ENCODE measurements at places on chromosomes 7 and 10.

- no peak for DNase-seq
Measured at GRCh38 chr7:31939076-31939475, 131.1 kb downstream of the PDE1C start.

GRCh38 chr7:55970561-55970960 lies 6.2 kb downstream of the NIPSNAP2 start:
- no peak for DNase-seq

DNA sequence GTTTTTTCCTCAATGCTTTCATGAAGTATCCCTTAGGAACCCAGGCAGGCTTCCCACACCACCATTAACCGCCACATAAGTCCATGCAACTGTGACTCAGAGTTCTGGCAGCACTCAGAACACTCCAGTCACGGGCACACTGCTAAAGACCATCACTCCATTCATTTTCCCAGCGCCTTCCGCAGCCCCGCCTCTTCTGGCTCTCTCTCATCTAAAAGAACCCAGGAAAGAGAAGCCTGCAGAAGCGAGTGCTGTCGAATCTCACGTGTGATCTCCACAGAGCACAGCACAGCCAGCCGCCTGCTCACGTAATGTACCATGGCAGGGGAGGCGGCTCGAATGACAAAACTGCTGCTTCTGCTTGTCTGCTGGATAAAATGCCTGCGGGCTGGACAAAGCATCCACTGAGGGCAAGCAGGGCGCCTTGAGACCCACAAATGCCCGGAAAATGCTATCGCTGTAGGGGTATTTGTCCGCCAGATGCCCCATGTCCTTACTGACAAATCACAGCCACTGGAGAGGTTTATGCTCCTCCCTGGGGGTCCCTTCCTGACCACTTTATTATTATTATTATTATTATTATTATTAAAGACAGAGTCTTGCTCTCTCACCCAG lies 1.8 kb downstream of the PSMG3 start:
- no peak for DNase-seq

- DNase-seq = no peak
Measured at GRCh38 chr7:128974241-128974934, 36.7 kb downstream of the IRF5 start.

GRCh38 chr10:18501629-18502028 lies 149.8 kb downstream of the NSUN6 start:
- DNase-seq = no peak

GRCh38 chr10:100739517-100740368 lies 5.6 kb upstream of the PAX2 start:
- DNase-seq = no peak

GRCh38 chr7:30068117-30068516 lies 39.9 kb downstream of the PLEKHA8 start:
- no peak for DNase-seq

GRCh38 chr10:60717852-60718251 lies 60.4 kb upstream of the CDK1 start:
- DNase-seq = no peak

DNA sequence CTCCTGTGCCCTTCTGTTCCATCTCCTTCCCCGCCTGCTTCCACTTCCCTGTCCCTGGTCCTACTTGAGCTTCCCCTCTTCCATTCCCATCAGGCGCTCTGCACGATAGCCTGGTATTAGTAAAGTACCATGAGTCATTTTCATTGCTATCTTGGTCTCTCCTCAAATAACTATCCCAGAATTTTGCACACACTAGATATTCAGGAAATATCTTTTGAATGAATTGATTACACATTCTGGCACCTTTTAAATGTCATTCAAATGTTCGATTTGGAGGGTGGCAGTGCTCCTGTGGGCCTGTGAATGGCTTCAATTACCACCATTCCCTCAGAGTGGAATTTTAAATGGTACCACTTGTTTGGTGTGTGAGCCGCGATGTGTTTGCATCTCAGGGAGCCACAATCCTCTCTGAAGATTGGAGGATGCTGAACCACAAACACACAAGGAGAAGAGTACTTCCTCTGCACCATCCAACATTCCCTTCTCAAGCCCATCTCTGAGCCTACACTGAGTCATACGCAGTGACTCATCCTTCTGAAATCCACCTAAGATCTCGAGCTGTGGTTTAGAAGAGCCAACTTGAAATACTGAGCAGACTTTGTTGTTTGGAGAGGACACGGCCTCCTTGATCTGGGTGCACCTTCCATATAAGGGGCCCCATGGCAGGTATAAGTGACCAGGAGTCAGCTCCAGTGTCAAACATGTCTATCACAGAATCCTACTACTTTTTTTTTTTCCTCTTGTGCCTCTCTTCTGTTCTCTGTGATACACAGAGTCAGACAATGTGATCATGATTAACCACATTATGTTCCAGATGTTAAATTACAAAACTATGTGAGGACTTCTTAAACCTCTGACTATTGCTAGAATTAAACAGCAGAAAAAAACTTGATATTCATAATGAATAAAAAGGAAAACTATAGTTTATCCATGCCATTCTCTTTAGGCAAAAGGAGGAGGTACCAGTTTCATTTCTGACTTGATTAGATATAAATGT lies 81.9 kb downstream of the BMPER start:
- DNase-seq = no peak

DNA sequence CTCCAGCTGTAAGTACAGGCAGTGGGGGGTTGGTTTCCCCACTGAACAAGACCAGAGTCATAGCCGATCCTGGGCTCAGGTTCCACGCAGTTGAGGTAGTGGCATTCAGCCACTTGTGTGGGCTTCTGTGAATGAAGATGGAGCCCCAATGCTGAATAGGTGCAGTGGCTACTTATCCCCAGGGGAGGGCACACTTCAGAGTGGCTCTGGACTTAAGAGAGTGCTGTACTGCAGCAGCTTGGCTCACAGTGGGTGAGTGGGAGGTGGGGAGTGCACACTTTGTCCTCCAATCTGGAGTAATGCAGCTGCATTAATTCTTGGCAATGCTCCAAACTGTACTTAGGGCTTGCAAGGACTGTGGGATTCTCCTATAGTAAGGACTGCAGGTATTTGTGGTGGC lies 81.9 kb downstream of the BUB3 start:
- no peak for DNase-seq

- DNase-seq = no peak
Measured at GRCh38 chr10:21217748-21218367, 307.6 kb downstream of the SKIDA1 start.

DNA sequence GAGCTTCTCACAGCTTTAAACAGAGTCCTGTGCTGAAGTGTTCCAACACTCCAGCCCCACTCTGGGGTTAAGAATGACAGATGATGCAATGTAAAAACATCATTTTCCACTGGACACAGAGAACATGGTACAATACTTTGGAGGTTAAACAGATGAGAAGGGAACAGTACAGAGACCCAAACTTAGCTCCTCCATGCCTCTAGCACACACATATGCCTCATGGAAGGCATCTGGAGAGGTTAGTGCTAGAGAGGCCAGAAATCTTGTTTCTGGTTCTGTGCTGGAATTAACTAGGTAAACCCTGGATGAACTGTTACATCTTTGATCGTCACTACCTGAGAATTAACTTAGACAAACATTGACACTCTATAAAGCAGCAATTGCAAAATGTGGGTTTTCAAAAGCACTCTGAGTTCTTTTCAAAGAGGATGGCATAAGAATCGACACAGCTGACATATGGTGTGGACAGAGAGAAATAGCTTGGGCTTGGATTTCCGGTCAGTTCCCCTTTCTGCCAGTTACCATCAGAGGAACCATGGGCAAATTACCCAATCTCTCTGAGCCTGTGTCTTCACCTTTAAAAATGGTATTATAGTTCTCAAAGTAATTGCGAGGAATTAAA lies 81.9 kb downstream of the KCNMA1 start:
- DNase-seq = no peak

DNA sequence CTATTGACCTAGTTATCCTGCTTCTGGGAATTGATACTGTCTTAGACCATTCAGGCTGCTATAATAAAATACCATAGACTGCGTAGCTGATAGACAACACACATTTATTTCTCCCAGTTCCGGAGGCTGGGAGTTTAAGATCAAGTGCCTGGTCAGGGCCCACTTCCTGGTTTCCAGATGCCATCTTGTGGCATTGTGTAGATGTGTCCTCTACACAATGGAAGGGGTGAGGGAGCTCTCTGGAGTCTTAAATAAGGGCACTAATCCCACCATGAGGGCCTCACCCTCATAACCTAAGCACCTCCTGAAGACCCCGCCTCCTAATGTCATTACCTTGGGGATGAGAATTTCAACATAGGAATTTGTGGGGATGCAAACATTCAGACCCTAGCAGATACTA lies 62.4 kb downstream of the SLC35B4 start:
- DNase-seq = no peak

GRCh38 chr7:51666751-51667150 lies 350.1 kb upstream of the COBL start:
- DNase-seq = no peak

- DNase-seq = no peak
Measured at GRCh38 chr10:3816995-3817394, 32.0 kb upstream of the KLF6 start.

DNA sequence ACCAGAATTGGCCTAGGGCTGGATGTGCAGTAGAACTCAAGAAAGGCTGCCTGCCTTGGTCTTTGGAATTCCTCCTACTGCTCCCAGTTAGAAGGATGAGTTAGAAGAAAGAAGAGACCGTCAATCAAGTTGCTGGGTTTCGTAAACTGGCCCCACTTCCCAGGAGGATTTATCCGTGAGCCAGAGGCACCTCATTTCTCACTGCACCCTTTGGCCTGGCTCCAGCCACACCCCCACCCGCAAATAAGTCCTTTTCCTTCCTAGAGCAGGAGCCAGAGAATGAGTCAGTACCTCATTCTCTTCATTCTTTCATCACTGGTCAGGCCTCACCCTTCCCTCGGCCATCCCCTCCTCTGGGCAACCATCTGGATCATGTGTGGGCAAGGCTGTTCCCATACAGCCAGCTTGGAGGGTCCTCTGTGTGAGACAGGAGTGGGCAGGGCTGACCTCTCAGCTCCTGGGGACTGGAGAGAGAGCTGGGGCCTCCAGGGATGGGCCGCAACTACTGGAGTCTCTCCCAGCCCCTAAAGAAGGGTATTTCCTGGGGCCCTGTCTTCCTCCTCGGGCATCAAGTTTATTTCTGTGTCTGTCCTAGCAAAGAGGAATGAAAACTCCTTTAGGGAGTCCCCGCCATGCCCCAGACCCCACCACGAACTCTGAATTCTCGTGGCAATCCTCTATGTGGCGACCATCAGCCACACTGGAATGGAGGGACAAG lies 87.2 kb upstream of the DUSP5 start:
- no peak for DNase-seq

DNA sequence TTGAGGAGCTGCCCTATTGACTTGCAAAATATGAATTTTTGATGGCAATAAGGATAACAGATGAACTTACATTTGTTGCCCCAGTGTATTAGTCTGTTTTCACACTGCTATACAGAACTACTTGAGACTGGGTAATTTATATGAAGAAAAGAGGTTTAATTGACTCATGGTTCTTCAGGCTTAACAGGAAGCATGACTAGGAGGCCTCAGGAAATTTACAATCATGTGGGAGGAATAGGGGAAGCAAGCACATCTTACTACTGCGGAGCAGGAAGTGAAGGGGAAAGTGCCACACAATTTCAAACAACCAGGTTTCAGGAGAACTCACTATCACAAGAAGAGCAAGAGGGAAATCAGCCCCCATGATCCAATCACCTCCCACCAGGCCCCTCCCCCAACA lies 57.9 kb downstream of the ZNF22 start:
- no peak for DNase-seq

DNA sequence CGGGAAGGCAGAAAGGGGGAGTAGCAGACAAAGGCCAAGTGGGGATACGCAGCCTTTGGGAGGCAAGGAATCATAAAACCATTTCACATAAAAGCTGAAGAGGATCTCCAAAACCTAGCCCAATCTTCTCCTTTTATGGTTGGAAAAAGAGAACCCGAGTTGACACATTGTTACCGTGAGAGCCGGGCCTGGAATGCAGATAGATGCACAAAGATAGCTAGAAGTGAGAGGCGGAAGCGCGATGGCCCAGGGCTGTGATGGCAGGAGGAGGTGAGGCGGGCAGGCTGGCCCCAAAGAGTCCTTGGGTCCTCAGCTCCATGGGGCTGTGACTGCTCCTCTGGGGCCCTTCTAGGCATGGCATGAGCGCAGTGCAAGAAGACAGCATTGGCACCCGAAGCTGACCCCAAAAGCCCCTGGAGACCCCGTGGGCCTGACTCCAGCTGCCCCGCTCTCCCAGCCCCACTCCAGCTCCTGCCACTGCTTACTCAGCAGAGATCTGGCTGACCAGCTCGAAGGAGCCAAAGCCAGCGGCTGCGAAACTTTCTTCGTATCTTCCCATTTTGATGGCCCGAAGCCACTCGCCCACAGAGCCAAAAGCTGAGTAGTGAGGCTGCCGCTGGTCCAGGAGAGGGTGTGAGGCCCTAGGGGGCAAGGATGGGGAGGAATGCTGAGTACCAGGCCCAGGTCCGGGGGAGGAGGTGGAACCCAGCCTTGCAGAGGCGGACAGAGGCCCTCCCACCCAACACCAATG lies 22.5 kb downstream of the EPHB4 start:
- no peak for DNase-seq

- no peak for DNase-seq
Measured at GRCh38 chr10:77463967-77464745, 173.5 kb downstream of the KCNMA1 start.

GRCh38 chr7:39033885-39034624 lies 56.3 kb downstream of the POU6F2 start:
- DNase-seq = no peak

DNA sequence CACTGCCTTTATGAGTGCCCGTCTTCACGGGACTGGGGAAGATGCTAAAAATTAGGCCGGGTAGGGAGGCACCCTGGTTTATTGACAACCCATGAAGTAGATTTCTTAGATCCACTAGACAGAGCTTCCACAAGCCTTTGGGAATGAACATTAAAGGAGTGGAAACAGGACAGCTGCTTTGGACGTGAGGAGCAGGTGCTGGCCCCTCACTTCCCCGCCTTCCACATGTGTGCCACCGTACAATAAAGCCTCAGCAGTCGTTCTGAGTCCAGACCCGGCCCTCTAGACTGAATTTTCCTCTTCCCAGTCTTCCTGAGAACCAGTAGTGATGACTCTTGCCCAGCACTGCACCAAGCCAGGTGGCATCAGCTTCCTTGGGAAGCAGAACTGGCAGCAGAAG lies 282.4 kb downstream of the CELF2 start:
- no peak for DNase-seq

DNA sequence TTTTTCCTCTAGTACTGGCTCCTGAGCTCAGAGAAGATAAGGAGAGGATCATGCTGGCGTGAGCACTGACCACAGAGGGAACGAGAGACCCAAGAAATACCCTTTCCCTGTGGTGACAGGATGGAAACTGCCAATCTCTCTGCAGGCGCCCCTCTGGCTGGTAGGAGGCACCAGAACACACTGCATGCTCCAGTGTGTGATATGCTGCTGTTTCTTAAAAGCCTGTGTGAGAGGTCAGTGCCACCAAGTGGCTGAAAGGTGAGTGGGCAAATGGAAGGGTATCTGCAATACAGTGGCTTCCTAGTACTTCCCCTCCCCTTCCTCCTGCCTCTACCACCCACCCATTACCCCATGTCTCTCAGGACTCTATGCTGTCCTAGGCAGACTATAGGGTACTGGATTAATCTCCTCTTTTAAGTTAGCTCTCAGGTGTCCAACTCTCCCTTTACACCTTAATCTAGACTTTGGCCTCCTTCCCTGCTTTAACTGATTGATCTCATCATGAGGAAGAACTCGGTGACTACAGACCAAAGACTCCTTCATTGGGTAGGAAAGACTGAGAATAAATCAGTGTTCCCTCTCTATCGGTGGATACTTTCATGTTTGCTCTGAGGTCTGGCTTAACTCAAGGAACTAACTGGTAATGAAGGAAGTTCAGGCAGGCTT lies 283.6 kb downstream of the ADRA2A start:
- no peak for DNase-seq

- no peak for DNase-seq
Measured at GRCh38 chr7:99219185-99219767, 11.4 kb upstream of the KPNA7 start.

GRCh38 chr7:31775556-31775955 lies 88.5 kb downstream of the PPP1R17 start:
- no peak for DNase-seq

Measured in left hindlimb (tissue), 1 donor.